ENCODE measurements at places on chromosomes 1 and 21.

DNA sequence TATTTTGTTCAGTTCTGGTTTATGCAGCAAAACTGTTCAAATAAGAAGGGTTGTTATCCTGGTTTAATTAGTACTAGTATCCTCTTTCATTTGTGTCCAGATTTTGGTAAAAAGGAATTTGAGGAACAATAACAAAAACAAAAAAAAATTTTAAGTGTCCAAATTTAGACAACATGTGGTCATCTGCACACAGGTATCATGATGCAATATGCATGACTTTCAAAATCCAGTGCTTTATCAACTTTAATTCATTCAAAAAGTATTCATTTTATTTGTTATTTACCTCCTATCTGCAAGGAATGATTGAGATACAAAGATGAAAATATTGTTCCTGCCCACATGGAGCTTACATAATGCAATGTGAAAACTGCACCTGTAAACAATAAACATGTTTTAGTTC lies 16.7 kb upstream of the MAGI3 start:
- no peak for DNase-seq

DNA sequence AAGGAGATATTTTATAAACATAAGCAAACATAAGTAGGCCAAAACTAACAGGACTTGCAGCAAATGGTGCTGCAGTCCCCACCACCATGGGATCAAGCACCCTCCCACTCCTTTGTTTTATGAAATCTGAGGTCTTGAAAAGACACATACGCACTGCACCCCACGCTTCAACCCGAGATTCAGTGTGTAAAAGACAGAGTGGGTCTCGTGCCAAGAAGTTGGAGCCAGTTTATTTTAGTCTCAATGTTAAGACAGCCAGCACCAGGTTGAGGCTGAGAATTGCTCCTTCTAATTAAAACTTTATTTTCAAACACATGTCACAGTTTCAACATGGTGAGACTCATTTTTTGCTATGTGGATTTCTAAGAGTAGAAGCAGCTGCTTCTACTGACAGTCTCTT lies 139.1 kb upstream of the TIAM1 start:
- DNase-seq: no peak

- no peak for DNase-seq
These were observed 184.0 kb downstream of the CDC7 start for GRCh38 chr1:91684481-91685196.

- no peak for DNase-seq
These were observed 220.8 kb upstream of the ZP4 start for GRCh38 chr1:238111516-238111915.

- peak; percentile 23 for DNase-seq
These were observed 1.2 kb downstream of the PIK3C2B start for GRCh38 chr1:204493145-204493983.

DNA sequence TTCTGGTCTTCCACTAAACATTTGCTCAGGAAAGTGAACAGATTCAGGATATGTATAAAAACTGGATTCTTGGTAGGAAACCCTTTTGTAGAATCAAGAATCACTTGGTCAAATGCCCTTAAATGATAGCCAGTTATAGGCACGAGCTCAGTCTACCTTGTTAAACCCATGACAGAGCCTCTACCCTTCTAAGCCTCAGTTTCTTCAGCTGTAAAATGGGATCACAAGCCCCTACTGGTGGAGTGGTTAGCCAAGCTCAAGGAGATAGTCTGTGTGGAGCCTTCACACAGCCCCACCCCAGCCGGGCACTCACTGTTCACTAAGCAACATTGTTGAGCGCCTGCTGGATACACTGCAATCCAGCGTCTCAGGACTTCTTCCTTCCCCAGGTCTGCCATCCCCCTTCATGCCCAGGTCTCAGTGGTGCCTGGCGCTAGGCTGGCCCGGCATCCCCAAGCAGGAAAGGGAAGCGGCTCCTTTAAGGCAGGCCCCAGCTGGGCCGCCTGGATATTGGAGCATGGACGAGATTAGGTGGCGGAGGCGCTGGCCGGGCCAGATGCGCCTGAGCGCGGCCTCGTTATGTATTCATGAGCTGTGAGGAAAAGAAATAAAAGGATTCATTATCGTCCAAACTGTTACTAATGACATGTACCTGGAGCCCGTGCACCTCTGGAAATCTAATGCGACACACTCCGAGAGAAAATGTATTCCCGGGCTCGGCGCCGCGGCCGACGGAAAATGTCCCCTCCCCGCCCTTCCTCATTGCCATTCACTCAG lies 75.6 kb downstream of the TAS1R2 start:
- DNase-seq: no peak

DNA sequence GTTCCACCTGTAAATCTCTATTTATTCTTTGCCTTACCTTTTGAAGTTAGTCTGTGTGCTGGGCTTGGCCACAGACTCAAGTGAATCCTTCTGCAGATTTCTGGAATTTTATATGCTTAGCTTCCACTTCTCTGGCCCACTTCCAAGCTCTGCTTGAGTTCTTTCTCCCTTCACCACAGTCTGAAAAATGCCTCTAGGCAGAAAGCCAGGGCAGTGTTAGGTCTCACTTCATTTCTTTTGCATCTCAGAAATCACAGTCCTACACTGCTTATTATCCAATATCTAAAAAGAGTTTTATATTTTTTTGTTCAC lies 48.9 kb downstream of the INKA2 start:
- DNase-seq: peak; percentile 55

DNA sequence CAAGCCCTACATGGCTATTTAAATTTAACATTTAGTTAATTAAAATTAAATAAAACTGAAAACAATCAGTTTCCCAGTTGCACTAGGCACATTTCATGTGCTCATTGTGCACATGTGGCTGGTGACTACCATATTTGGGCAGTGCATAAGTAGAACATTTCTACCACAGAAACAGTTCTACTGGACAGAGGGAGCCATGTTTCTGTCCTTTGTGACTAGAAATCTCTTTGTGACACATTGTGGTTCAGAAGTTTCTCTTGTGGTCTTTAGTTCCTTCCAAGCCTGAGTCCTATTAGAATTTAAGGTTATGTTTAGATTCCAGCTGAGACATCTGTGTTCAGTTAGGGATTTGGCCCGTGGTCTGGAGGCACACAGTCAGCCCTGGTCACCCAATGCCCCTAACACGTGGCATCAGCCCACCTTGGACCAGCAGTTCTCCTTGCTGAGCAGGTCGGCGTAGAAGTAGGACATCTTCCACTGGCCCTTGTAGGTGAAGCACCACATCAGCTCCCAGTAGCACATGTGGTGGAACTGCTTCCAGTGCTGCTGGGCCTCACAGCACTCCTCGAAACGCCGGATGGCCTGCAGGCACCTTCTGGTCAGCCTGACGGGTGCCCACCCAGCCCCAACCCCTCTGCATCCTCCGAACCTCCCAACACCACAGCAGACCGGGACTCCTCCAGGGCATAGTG lies 29.1 kb downstream of the TTC39A start:
- no peak for DNase-seq

DNA sequence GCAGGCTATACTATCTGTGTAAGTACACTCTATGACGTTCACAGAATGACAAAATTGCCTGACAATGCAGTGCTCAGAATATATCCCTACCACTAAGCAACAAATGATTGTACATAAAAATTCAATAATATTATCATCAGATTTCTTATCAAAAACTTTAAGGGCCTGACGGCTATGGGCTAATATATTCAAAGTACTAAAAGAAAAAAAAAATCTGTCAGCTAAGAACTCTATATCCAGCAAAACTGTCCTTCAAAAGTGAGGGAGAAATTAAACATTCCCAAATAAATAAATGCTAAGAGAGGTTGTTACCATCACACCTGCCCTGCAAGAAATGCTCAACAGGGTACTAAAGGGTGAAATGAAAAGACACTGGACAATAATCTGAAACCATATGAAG lies 127.3 kb downstream of the TM2D1 start:
- DNase-seq: no peak

GRCh38 chr1:245234217-245235081 lies 79.7 kb downstream of the KIF26B start:
- DNase-seq: peak; percentile 74

DNA sequence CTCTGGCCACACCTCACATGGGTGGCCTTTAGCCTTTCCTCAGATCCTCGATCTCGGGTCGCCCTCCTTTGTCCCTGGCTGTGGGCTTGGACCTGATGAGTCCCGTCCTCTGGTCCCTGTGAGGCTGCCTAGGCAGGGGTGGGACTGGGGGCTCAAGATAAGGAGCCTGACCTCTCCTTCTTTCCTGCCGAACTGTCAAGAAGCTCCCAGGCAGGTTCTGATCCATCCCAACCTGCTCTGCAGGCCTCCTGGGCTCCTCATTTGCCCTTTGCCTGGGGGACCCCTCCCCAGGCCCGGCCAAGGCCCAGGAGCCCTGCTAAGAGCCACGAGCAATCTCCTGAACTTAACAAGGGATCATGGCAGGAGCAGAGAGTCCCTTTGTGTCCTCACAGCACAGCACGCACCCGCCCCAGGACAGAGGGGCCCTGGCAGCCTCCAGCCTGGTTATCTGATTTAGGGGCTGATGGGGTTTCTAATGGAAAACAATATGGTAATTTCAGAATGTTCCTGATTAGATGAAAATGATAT lies 82.4 kb upstream of the POU3F1 start:
- no peak for DNase-seq

GRCh38 chr1:154780541-154780940 lies 89.5 kb downstream of the KCNN3 start:
- DNase-seq: no peak

DNA sequence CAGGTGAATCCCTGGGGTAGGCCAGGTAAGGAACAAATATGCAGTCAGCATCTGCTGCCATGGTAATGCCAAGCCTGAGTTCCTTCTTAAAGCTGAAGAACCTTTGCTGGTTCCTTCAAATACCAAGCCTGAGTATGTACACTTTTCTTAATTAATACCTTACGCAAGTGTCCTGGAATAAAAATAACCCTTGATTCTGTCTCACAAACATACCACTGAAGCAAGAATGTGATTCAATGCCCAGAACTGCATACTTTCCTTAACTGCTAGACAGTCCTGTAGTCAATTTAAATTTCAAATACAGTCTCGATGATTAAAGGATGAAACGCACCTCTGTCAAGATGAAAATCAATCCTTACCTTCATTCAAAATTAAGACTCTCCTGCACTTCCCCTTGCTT lies 634.0 kb upstream of the CHRM3 start:
- DNase-seq: no peak

DNA sequence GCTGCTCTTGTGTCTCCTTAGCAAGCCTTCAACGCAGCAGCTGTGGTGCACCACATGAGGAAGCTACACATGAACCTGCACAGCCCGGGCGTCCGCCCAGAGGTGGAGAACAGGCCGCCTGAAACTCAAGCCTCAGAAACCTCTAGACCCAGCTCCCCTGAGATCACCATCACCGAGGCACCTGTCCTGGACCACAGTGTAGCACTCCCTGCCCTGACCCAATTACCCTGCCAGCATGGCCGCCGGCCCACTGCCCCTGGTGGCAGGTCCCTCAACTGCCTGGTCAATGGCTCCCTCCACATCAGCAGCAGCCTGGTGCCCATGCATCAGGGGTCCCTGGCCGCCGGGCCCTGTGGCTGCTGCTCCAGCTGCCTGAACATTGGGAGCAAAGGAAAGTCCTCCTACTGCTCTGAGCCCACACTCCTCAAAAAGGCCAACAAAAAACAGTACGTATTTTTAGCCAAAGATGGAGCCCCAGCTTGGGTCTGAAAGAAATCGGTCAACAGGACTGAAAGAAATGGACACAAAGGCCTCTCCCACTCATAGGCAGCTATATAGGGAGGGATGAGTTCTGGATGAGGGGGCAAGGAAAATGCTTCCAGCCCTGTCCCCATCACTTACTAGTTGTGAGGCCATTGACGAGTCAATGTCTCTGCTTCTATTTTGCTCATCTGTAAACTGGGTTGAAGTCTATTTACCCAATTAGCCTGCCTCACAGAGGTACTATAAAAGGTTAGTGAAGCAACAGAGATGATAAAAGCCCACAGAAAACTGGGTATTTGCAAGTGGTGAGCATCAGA lies 28.5 kb downstream of the CAMK1G start:
- DNase-seq: no peak

DNA sequence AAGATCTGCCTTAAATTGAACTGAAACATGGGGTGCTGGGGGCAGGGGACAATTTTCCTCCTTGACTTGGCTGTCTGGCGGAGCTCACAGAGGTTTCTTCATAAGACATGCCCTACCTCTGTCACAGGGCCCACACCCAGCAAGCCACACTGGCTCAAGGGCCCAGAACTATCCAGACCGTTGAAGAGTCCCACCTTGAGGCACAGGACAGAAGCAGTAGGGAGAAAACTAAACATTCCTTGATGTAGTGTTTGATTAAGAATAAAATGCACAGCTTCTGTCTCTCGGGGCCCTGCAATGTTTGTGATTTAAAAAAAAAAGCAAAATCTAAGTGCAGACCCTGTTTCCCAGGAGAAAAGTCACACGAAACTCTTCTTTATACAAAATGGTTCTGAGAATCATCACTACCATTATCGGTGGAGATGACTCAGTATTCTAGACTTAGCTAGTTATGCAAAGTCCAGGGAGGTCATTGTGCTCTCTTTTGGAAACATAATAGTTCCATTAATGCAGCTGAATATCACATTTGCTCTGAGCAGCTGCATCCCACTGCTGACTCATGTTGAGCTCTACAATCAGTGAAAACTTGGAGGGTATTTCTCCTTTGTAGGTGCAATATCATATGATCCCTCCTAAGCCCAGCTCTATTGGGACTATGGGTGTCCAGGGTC lies 53.6 kb upstream of the DIRAS3 start:
- no peak for DNase-seq

- DNase-seq: no peak
These were observed 40.0 kb upstream of the PCBP3 start for GRCh38 chr21:45603481-45603880.

DNA sequence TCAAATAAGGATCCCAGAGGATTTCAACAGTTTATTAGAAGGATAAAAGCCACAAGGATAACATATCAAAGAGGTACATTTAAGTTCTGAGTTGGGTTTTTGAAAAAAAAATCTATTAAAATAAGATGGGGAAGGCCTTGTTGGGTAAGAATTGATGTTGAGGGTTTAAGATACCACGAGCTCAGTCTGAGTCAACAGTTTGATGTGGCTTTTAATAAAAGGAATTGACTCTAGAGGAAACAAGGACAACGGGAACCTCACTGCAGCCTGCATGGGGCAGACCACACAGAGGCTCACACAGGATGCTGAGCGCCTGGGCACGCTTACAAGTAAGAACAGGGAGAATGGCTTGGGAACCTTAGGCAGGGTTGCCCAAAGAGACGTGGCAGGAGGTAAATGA lies 107.5 kb downstream of the TIAM1 start:
- no peak for DNase-seq

DNA sequence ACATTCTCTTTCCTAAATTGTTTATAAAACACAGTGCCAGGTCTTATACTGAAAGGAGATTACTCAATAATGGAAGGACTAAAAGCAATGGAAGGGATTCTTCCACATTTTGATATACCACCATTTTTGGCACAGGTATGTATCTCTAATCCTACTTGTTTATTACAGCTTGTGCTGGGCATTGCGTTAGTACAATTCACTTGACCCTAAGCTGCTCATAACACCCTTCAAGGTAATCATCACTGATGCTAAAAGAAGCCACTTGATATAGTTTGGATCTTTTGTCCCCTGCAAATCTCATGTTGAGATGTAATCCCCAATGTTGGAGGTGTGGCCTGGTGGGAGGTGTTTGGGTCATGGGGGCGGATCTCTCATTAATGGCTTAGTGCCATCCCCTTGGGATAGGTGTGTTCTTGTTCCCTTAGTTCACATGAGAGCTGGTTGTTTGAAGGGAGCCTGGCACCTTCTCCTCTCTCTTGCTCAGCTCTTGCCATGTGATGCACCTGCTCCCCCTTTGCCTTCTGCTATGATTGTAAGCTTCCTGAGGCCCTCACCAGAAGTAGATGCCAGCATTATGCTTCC lies 71.1 kb downstream of the NIBAN1 start:
- no peak for DNase-seq

Measured in cerebellum (tissue), 4 donors.